ENCODE measurements at places on chromosomes 5 and 9.
A peak's percentile ranks its signal among the peaks of the same experiment; 100 is the strongest.

GRCh38 chr5:11906497-11906896, 2.3 kb upstream of the CTNND2 start:
- DNase-seq, result no peak

DNA sequence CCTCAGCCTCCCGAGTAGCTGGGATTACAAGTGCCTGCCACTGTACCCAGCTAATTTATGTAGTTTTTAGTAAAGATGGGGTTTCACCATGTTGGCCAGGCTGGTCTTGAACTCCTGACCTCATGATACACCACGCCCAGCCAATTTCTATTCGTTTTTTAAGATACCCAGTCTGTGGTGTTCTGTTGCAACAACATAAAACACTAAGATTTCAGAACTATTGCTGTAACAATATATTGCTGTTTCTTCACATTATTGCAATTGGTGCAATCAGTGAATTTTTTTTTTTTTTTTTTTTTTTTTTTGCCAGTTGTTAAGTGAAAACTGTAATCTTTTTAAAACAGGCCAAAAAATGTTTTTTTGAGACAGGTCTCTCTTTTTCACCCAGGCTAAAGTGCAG, 9.9 kb downstream of the SRP19 start:
- no peak for DNase-seq

- DNase-seq, result peak; percentile 9
Observed at GRCh38 chr9:126125577-126125976, 201.1 kb upstream of the MVB12B start.

DNA sequence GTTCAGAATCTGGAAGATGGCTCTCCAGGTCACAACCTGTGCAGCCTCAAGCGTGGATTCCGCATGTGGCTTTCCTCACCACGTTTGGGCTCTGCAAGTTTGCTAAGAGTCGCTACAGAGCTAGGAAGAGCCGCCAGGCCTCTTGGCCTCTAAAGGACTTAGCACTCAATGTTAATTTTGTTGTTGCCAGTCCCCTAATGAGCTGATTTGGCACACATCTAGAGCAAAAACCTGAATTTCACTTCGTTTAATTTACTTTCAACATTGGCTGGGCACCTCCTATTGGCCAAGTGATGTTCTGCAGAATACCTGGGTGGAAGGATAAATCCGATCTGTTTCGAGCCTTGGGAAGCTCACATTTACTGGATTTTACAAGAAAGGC, 65.8 kb upstream of the UNC5A start:
- DNase-seq, result no peak

DNA sequence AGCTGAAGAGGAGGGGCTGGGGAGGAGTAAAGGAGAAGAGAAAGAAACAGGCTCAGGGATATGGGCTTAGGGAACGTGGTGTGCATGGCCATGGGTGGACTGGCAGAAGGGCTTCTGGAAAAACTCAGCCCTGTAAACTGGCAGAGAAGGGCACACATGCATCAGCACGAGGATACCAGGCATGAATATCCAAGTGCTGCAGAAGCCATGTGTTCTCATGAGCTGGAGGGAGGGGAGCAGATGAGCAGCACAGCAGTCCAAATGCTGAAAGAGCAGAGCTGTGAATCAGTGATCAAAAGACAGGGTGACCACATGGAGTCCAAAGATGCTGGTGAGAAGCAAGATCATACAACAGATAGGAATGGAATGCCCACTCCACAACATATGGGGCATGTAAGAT, 72.3 kb downstream of the SEMA5A start:
- DNase-seq, result peak; percentile 69

GRCh38 chr5:151458314-151458713, 10.9 kb downstream of the SLC36A1 start:
- no peak for DNase-seq

DNA sequence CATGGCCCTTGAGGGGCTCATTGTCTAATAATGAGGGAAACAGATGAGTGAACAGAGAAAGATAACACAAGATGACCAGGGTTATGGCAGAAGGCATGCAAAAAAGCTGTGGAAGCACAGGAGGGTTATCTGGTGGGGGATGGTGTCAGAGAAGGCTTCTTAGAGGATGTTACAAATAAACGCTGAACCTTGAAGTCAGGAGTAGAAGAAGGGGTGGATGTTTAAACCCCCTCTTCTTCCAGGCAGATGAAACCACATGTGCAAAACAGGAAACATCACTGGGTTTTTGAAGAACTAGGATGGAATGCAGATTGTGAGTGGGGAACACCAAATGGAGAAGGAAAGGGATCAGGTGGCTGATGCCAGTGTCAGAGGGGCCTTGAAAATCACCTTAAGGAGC, 41.8 kb upstream of the NR5A1 start:
- DNase-seq, result no peak

DNA sequence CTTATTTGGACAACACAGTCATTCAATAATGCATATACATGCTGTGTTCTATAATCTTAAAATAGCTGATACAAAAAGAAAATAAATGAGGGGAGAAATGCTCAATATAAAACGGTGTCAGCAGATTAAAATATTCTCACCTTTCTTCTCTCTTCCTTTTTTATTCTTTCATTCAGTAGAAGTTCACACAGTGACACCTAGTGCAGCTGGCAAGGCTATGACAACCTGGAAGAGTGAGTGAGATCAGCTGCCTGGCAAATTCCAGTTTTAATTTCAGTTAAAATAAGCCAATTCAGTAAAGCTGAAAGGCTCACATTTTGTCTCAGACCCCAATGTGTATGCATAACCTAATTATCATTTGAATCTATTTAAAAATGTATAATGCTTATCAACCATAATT, 150.3 kb downstream of the RASEF start:
- no peak for DNase-seq

DNA sequence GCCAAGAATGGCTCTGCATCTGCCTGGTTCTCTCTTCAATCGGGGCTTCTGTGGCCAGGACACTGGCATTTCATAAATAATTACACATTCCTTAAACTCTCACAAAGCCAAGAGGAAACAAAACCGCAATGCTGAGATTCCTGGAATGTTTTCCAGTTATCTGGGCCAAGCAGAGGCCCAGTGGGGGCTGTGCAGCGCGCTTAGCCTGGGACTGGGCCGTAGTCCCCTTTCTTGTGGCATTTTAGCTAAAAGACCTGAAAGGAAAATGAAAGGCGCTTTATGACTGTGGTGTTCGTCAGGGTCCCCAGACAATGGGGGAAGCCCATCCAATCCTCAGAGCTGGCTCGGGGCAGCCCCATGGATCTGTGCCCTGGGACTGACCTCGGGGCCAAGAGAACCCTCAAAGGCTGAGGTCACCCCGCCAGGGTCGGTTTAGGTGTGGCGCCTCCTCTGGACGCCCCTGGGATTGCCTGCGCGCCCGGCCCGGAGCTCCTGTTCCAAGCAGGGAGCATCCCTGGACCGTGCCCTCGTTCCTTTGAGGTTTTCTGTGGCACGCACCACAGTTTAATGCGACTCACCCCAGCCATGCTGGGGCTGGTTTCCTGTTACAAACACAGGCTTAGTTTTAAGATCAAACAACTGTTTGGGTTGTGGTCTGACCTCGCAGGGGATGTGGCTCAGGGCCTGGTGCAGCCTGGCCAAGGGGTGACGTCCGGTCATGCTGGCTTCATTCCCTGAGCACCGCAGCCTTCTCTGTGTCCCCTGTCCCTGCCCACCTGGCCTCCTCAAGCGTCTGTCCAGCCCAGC, 51.5 kb upstream of the NKD2 start:
- DNase-seq, result peak; percentile 93

- peak; percentile 32 for DNase-seq
Observed at GRCh38 chr5:160133071-160133917, 14.0 kb upstream of the PWWP2A start.

GRCh38 chr9:5482194-5482593, 28.1 kb upstream of the PDCD1LG2 start:
- no peak for DNase-seq

DNA sequence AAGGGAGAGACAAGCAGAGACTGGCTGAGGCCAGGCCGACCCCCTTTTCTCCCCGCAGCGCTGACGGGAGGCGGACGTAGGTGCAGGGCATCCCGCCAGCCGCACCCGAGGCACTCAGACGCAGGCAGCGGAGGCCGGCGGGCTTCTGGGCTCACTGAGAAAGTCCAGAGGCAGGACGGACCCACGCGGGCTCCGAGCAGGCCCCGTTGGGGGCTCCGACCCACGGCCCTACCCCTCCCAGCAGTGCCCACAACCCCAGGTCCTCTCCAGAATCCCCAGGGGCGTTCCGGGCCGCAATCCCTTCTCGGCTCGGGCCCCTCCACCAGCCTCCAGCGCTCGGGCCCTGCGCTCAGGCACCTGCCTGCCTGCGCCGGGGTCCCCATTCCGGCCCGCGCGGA, 543 bp downstream of the MTMR12 start:
- DNase-seq, result peak; percentile 74

All from EH (cell line).